ENCODE measurements at places on chromosomes 6 and 20. TPM values are rescaled to one million over a fixed set of nuclear protein-coding genes. Genes with fewer than 3 reads are reported as not detected.
A peak's percentile ranks its signal among the peaks of the same experiment; 100 is the strongest.

FERMT1 gene
- 34.7 TPM for total RNA-seq

CASS4 gene
- 0.67 TPM for total RNA-seq

IRAK1BP1 gene
- 1.7 TPM for total RNA-seq

HUS1B gene
- total RNA-seq, result 0.79 TPM

CDSN gene
- total RNA-seq, result not detected

SLC2A4RG gene
- total RNA-seq, result 211 TPM

DNA sequence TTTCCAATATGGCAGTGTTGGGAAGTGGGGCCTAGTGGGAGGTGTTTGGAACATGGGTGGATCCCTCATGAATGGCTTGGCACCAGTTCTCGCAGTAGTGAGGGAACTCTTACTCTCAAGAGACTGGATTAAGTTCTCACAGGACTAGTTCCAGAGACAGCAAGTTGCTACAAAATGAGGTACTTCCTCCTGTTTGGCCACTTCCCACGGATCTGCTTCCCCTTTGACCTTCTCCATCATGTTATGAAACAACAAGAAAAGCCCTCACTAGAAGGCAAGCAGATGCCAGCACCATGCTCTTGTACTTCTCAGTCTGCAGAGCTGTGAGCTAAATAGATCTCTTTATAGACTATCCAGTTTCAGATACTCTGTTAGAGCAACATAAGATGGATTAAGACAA, 3.1 kb downstream of the RSPH3 start:
- no peak for DNase-seq
- no peak overlapping the region for H3K4me3 ChIP-seq
- H3K27me3 ChIP-seq, result no peaks in the 10 kb centered on the region
- H3K36me3 ChIP-seq, result no peaks in the 10 kb centered on the region
- H3K4me1 ChIP-seq, result peaks cover 5% of the 10 kb centered on the region

GRCh38 chr20:46959081-46959692, 64.5 kb downstream of the EYA2 start:
- H3K4me1 ChIP-seq, result no peaks in the 10 kb centered on the region
- no peaks in the 10 kb centered on the region for H3K36me3 ChIP-seq
- DNase-seq, result no peak
- H3K27ac ChIP-seq, result no peak overlapping the region
- no peaks in the 10 kb centered on the region for H3K27me3 ChIP-seq

GRCh38 chr6:133767357-133767970, 121.4 kb upstream of the TCF21 start:
- H3K27me3 ChIP-seq, result no peaks in the 10 kb centered on the region
- no peak overlapping the region for H3K27ac ChIP-seq
- no peaks in the 10 kb centered on the region for H3K4me1 ChIP-seq
- H3K36me3 ChIP-seq, result no peaks in the 10 kb centered on the region
- H3K4me3 ChIP-seq, result no peak overlapping the region
- DNase-seq, result no peak

DNA sequence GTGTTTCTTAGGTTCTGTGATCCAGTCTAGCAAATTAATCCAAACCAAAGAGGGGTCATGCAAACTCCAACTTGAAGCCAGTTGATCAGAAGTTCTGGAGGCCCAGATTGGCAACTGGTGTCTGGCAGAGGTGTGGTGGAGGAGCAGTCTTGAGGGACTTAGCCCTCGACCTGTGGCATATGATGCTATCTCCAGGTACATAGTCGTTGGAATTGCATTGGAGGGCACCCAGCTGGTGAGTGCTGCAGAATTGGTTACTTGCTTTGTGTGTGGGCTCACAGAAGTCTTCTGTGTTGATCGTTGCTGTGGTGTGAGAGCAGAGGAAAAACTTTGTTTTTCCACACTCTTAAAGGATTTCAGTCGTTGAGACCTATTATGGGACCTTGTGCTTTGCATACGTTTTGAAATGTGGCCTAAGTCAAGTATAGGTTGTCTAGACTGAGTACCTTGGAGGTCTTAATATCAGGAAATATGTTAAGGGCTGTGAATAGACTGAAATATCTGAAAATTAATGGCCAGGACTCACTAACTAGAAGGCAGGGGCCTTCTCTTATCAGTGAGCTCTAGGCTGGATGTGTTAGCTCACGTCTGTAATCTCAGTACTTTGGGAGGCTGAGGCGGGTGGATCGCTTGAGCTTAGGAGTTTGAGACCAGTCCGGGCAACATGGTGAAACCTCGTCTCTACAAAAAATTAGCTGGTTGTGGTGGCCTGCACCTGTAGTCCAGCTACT, 7.8 kb downstream of the PANK2 start:
- no peak overlapping the region for H3K4me3 ChIP-seq
- no peaks in the 10 kb centered on the region for H3K27me3 ChIP-seq
- H3K4me1 ChIP-seq, result peaks cover 16% of the 10 kb centered on the region
- no peak overlapping the region for H3K27ac ChIP-seq

GRCh38 chr20:48706116-48706656, 121.6 kb downstream of the PREX1 start:
- no peaks in the 10 kb centered on the region for H3K36me3 ChIP-seq
- H3K27ac ChIP-seq, result no peak overlapping the region
- H3K4me3 ChIP-seq, result no peak overlapping the region
- H3K4me1 ChIP-seq, result peaks cover 7% of the 10 kb centered on the region
- no peak for DNase-seq

DNA sequence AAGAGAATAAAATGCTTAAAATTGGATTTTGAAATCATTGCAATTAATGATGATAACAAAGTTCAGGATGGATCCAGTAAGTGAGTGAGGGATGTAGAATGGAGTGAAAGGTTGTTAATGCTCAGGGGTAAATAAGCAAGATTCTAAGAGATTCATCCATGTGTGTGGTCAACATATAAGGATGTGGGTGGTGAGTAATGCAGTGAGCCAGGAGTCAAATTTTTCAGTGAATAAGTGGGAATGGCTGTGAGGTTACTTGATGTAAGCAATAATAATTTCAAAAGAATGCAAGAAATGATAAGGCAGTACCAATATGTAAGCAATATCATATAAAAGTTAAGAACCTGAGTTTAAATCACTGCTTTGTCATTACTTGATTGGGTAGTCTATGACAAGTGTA, 207.5 kb upstream of the ADGRB3 start:
- H3K4me1 ChIP-seq, result no peaks in the 10 kb centered on the region
- no peaks in the 10 kb centered on the region for H3K36me3 ChIP-seq
- H3K4me3 ChIP-seq, result no peak overlapping the region
- no peaks in the 10 kb centered on the region for H3K27me3 ChIP-seq
- H3K27ac ChIP-seq, result no peak overlapping the region

DNA sequence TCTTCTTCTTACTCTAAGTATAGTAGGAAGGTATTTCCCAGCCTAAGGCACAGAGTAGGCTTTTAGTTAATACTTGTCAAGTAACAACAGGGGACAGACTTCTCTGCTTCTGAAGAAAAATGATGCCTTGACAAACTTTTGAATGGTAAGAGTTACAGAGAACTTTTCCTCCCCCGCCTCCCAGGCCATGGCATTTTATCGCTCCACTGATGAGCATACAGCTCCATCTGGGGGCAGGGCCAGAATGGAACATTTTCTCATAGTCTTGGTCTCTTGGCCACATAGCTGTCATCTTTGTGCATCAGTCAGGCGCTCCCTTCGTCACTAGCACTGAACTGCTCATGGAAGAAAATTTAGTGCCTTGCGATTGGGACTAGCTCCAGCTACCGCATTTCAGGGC, 1066.8 kb upstream of the CITED2 start:
- no peaks in the 10 kb centered on the region for H3K27me3 ChIP-seq
- H3K4me1 ChIP-seq, result no peaks in the 10 kb centered on the region
- H3K4me3 ChIP-seq, result no peak overlapping the region
- no peaks in the 10 kb centered on the region for H3K36me3 ChIP-seq
- DNase-seq, result peak; percentile 49
- H3K27ac ChIP-seq, result no peak overlapping the region

GRCh38 chr20:62258499-62259293, 20.4 kb downstream of the OSBPL2 start:
- no peak overlapping the region for H3K4me3 ChIP-seq
- no peak for DNase-seq
- peaks cover 8% of the 10 kb centered on the region for H3K36me3 ChIP-seq
- H3K27me3 ChIP-seq, result no peaks in the 10 kb centered on the region

- H3K4me3 ChIP-seq, result no peak overlapping the region
- H3K4me1 ChIP-seq, result 0 out of 2 replicates have a peak, but pooled peaks cover 4% of the 10 kb centered on the region
- H3K36me3 ChIP-seq, result no peaks in the 10 kb centered on the region
- no peak for DNase-seq
Measured at GRCh38 chr6:140463312-140463710, 1088.9 kb upstream of the CITED2 start.

DNA sequence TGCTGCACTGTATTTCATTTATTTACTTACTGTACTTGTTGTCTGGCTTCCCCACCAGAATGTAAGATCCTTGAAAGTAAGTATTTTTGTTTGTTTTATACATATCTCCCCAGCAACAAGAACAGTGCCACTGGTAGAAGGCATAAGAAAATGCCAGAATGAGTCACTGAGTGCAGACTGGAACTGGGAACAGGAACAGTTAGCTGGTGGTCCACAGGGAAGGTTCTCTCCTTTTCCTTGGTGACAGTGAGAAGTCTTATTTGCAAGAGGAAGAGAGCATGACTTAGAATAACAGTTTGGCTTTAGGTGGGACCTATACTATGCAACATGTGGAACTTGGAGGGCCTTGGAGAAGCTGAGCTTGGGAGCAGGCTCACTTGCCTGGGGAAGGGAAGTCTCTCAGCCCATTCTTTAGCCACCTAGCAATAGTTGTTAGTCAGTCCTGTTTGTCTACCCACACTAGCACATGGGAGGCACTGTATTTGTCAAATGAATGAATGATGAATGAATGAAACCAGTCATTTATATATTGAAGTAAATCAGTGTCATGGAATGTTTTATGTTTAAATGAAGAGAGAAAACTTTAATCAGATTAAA, 203.5 kb downstream of the KCNQ5 start:
- no peaks in the 10 kb centered on the region for H3K4me1 ChIP-seq
- DNase-seq, result no peak
- H3K4me3 ChIP-seq, result no peak overlapping the region
- no peaks in the 10 kb centered on the region for H3K27me3 ChIP-seq
- H3K27ac ChIP-seq, result no peak overlapping the region
- no peaks in the 10 kb centered on the region for H3K36me3 ChIP-seq

DNA sequence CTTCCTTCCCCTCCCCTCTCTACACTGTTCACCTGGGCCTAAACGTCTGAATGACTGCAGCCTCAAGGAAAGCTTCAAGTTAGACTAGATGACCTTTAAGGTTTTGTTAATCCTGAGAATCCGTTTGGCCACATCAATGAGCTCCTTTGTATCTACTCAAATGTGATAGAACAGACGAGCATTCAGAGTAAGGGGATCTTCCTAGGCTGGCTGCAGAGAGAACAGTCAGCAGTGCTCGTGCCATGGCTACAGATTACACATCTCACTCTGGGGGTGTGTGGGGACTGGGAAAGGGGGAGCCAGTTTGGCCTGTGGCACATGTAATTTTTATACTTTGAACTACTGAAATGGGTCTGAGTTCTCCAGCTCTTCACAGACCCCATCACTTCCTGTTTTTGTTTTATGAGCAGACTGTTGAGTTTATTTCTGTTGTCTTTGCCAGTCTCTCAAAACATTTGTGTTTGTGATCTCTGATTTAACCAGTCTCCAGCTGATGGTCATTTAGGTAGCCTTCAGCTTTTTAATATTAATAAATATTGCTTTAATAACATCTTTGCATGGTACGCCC, 50.9 kb downstream of the KCNS1 start:
- no peak overlapping the region for H3K27ac ChIP-seq
- no peak overlapping the region for H3K4me3 ChIP-seq
- H3K36me3 ChIP-seq, result no peaks in the 10 kb centered on the region
- H3K27me3 ChIP-seq, result no peaks in the 10 kb centered on the region
- H3K4me1 ChIP-seq, result no peaks in the 10 kb centered on the region

DNA sequence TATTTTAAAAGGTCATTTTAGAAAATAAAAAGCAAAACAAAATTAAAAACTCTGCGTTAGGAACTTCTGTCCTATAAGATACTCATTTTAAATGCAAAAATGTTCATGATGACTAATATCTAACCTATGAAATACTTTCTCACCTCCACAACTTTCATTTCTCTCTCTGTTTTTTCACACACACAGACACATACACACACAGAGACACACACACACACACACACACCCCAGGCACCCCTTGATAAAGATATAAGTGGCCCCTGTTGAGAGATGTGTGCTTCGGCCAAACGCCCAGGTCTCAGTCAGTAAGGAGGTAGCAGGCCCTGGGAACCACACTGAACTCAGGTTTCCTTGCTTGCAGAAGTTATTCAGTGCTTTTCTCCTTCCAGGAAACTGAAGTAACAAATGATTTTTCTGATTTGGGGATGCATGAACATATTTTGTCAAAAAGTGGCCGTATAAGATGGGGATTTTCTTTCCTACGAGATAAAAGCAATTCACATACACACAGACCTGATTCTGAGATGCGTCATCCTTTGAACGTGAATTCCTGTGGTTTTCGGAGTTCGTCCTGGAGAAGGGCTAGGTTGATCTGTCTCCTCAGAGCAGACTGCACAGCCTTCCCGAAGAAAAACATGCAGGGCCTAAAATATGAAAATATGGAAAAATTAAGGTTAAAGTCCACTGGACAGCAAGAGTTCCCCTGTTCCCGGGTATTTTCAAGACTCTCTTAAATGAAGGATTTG, 306.8 kb upstream of the FOXQ1 start:
- DNase-seq, result no peak
- no peak overlapping the region for H3K27ac ChIP-seq
- no peaks in the 10 kb centered on the region for H3K36me3 ChIP-seq
- H3K4me3 ChIP-seq, result no peak overlapping the region
- H3K27me3 ChIP-seq, result no peaks in the 10 kb centered on the region

- no peak overlapping the region for H3K27ac ChIP-seq
- peak; percentile 15 for DNase-seq
- no peak overlapping the region for H3K4me3 ChIP-seq
- no peaks in the 10 kb centered on the region for H3K27me3 ChIP-seq
- no peaks in the 10 kb centered on the region for H3K36me3 ChIP-seq
Measured at GRCh38 chr20:3446779-3447178, 24.0 kb upstream of the ATRN start.

DNA sequence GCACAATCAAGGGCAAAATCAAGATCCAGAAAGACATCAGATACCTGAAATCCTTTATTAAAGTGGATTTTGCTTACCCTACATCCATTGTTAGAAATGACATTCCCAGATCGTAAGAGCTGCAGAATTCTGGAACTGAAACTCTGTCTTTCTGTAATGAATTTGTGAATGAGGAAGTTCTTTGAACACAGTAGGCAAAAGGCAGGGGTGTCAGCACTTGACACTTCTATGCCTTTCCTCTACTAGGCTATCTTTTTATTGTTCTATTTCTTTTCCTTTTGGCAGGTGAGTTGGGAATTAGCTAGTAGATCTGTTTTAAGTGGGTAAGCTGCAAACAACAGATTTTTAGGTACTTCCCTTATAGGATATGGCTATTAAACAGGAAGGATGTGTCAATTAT, 126.3 kb downstream of the CARMIL1 start:
- no peaks in the 10 kb centered on the region for H3K36me3 ChIP-seq
- no peak overlapping the region for H3K27ac ChIP-seq
- no peaks in the 10 kb centered on the region for H3K27me3 ChIP-seq
- peaks cover 3% of the 10 kb centered on the region for H3K4me1 ChIP-seq
- H3K4me3 ChIP-seq, result no peak overlapping the region
- DNase-seq, result no peak
